ENCODE measurements at places on chromosomes 3 and 15.

- no peak for DNase-seq
These were observed 198.5 kb downstream of the FOXP1 start for GRCh38 chr3:71384837-71385716.

DNA sequence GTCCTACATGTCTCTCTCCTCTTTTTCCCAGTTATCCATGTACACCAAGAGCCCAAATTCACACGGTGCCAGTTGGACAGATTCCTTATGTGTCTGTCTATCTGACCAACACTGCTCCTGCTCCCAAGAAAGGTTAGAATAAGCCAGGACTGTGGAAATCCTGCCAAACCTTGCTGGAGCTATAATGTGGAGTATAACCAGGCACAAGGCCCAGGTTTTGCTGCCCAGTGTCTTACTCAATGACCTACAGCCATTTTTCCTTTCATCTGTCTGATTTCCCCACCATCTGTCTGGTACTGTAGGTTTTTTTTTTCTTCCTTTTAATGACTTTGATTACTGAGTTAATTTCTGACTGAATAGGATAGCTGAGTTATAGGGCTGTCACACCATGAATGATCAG is 26.5 kb upstream of the MINDY4B start:
- no peak for DNase-seq

- no peak for DNase-seq
These were observed 8.4 kb downstream of the ITGB5 start for GRCh38 chr3:124878561-124879336.

- no peak for DNase-seq
These were observed 25.8 kb downstream of the ZPLD1 start for GRCh38 chr3:102460579-102460978.

GRCh38 chr15:52682781-52683180 is 3.6 kb upstream of the ATOSA start:
- DNase-seq, result no peak

- no peak for DNase-seq
These were observed 151.0 kb downstream of the CHL1 start for GRCh38 chr3:347581-347980.

GRCh38 chr3:27521872-27522265 is 37.7 kb upstream of the SLC4A7 start:
- no peak for DNase-seq

DNA sequence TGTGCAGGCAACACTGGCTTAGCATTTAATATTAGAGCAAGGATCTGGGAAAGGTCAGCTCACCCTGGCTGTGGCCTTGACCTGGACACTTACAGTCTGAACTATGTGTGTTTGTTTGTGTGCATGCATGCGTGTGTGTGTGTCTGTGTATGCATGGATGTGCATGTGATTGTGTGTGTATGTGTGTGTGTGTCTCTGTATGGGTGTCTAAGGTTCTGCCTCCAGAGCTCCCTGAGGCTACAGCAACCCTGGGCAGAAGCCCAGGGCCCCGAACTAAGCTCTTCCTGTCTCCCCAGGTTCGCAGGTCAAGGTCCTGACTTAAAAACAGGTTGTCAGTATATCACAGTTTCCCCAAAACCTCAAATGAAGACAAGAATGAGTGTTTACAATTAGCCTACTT is 51.3 kb downstream of the SUSD5 start:
- DNase-seq, result no peak

- DNase-seq, result no peak
These were observed 15.8 kb downstream of the XXYLT1 start for GRCh38 chr3:195255176-195255500.

- DNase-seq, result peak; percentile 43
These were observed 607.1 kb upstream of the BCHE start for GRCh38 chr3:166444336-166444735.

DNA sequence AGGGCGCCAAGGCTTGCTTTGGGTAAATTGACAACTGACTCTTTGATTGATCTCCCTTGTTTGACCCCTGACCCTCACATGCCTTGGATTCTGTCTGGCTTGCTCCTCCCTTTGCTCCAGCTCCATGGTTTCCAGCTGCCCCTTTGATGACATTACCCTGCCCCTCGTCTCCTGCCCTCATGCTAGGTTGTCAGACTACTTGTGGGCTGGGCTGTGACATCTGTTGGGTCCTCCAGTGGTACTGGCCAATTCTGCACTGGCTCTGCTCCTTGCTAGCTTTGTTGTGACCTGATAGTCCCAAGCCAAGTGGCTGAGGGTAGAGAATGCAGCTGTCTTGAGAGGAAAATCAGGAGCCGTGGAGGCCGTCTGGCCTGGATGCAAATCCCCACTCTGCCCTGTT is 6.2 kb downstream of the THSD4 start:
- DNase-seq, result no peak

DNA sequence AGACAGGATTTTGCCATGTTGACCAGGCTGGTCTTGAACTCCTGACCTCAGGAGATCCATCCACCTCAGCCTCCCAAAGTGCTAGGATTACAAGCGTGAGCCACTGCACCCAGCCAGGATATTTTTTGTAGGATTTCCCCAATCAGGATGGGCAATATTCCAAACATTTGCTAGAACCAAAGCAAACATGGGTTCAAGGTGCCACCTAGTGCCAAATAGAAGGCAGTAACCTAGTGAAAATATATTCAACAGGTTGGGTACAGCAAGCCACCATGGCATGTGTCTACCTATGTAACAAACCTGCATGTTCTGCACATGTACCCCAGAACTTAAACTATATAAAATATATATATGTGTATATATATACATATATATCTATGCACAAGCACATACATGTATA is 185.9 kb upstream of the CADM2 start:
- DNase-seq, result no peak

DNA sequence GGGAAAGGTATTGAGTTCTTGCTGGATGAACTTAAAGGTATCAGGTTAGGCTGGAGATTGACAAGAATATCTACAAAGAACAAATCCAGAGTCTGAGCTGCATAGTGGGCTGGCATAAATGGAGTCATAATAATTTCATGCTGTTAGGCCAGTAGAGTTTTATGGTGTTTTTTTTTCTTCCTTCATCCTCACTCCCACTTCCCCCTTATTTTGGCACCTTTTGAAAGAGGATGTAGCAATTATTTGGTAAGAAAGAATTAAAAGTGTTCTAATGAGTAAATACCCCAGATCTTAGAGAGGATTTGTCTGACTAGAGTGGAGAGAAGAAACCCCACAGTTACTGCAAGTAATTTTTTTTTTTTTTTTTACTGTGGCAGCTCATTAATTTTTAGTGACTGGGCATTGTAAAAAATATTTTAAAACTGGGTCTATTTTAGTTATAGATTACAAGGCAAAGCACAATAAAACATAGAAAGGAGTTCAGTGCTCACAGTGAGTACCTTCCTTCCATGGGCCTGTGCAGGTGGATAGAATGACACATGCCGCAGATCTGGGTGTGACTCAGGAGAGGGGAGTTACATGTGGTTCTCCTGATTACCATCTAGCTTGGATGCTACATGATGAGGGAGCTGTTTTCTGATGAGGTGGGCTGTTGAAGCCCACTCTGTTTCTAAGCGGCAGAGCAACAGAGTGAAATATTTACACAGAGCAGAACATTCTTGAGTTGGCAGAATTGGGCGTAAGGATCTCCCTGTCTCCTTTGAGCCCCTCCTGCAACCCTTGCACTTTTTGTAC is 5.3 kb downstream of the EDEM1 start:
- DNase-seq, result no peak

DNA sequence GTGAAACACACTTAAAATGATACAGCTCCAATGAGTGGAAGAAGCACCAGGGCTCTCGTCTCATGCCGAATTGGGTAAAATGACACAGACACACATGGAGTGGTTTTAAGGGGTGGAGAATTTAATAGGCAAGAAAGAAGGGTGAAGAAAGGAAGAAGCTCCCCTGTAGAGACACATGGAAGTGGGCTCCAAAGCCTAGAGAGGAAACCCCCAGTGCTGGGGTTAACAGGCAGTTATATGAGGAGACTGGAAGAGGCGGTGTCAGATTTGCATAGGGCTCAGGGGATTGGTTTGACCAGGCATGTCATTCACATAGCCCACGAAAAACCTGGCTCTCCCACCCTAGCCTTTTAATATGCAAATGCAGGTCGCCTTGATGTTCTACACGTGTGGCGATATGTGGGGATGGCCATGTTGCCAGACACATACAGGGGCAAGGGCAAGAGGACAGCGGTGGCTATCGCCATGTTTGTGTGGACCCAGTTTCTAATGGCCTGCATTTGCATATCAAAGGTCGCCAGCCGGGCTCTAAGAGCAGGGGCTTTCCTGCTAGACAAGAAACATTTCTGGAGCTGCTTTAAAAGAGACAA is 1.9 kb upstream of the DPH6 start:
- DNase-seq, result no peak

DNA sequence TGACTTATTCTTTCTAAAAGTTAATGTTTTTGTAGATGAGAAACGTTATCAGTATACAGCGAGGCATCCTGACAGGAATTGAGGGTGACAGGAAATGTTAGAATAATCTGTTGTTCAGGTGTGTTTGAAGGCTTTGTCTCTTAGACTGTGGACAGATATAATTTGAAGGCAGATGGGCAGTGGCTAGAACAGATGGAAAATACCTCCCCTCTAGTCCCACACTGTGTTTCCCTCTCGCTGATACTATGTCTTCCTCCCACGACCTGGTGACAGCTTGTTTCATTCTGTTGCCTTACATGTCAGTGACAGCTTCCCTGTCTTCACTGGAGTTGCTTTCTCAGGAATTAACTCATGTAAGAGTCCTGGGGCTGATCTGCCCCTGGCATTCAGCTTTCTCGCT is 125.3 kb downstream of the MYRIP start:
- DNase-seq, result no peak

DNA sequence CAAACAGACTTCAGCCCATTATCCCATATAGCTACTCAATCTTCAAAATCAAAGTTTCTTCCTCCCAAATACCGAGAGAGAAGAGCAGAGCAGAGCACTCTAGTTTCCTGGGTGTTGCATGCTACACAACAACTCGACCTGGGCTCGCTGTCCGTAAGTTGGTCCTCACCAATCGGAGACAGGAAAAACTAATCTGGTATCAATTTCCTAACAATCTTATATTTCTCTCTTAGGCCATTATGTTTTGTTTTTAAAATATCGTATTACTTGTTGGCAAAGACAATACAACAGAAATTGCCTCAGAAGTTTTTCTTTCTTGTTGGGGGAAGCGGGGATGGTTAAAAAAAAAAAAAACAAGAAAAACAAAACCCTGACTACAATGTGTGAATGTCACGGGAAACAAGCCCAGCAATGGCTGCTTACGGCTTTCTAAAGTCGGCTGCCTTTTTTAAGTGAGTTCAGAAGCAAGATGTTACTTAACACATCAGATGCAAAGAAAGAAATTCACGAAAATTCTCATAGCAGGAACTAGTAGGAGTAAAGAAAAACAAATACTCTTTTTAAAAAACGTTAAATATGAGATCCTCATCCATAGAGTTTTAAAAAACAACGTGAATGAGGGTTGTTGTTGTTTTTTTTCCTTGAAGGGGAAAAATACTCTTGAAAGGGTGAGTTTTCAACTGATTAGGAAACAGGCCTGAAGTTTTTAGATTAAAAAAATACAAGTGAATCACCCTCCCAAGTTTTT is 1.9 kb downstream of the VGLL4 start:
- no peak for DNase-seq

- peak; percentile 9 for DNase-seq
These were observed 96.5 kb downstream of the FSIP1 start for GRCh38 chr15:39685999-39686613.

- no peak for DNase-seq
These were observed 371.6 kb upstream of the ZNF385D start for GRCh38 chr3:22122567-22122966.

DNA sequence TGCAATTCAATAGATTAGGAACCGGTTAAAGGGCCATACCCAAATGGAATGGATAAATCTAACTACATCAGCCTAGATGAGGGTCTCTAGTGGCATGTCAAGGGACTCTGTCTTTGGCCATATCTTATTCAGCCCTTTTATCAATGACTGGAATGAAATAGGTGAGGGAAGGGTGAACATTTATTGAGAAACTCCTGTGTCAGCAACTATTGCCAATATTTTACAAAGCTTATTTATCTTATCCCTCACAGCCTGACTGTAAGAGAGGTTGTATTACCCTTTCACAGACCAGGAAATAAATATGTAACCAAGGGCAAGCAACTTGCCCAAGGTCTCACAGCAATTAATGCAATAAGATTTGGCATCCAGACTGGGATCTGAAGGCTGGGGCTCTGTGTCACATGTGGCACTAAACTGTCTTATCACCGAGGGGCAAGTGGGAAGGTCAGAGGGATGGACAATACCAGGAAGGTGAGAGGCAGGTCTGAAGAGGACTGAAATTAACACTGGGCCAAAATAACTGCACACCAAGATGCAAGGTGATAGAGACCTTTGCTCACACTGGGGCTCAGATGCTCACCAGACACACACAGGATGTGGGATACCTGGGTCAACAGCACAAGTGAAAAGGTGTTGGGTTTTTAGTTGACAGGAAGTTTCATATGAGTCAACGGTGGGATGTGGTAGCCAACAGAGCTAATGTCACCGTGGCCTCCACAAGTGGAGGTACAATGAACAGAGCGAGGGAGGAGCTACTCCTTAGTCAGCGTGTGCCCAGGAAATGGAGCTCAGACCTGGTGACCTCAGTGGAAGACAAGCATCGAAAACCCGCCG is 261.3 kb downstream of the RPLP1 start:
- no peak for DNase-seq

- DNase-seq, result no peak
These were observed 87.5 kb upstream of the PRR20G start for GRCh38 chr3:127375151-127375930.

DNA sequence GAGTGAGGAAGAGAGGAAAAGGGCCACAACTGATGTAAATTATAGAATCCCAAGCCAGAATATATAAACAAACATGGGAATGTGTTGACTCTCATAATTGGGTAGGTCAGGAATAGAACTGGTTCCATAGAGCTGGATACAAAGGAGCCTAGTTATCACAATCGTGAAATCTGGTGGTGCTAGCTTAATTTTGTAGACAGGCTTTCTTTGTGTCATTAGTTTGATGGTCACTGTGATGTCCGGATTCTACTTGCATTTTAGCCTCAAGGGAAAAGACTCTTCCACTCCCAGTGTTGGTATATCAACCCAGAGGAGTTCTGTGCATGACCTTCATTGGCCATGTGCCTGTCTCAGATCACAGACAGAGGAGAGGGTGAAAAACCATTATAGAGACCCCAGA is 81.8 kb downstream of the NLGN1 start:
- no peak for DNase-seq

GRCh38 chr15:42413920-42414319 is 54.6 kb downstream of the CAPN3 start:
- no peak for DNase-seq

Measured in NCI-H510A (cell line).